Activated CD8-positive, alpha-beta memory T cell treated with anti-CD3 and anti-CD28 coated beads for 4 hours (primary cell): ENCODE measurements at places on chromosomes 3 and 15.

- DNase-seq, result no peak
Measured at GRCh38 chr3:159844801-159845261, 143.8 kb upstream of the IL12A start.

- no peak for DNase-seq
Measured at GRCh38 chr15:93028111-93028631, 60.8 kb downstream of the RGMA start.

- no peak for DNase-seq
Measured at GRCh38 chr15:60392601-60392985, 5.2 kb downstream of the ANXA2 start.

DNA sequence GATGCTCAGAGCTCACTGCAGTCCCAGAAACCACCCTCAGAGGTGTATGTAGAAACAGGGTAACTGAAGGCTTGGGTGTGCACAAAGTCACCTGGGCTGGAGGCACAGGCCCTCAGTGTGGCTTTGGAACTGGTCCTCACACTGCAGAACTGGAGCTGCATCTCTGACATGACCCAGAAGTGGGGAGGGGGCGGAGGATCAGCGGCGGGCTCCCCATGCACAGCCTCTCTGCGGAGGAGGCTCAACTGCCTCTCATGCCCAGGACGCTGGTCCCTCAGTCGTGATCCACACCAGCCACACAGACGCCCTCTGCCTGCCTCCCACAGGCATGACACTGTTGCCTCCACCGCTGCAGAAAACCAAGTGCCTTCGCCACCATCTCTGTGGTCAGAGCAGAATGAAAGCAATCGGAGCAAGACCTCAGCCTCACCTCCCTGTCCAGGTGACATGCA is 73.7 kb downstream of the TM2D3 start:
- DNase-seq, result no peak

DNA sequence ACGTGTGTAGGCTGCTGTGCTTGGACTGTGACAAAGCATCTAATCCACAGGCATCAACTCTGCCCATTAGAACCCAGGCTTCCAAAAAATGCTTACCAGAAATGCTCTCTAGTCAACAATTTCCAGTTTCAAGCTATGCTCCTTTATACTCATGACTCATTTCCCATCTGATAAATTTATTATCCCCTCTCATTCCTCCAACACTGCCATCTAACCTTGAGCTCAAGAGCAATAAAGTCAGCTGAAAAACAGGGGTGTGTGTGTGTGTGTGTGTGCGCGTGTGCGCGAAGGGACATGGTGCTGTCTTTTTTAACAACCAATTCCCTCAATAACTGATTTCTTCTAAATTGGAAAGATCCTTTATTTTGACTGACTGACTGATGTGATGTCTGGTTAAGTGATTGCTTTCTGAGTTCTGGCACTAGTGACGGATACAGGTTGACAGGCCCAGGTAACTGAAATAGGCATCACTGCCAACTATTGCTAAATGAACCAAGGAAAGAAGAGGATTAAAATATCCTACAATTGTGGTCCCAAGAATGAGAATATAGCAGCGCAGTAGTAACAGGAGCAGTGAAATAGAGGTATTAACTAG is 405.5 kb downstream of the ZNF385D start:
- DNase-seq, result no peak

GRCh38 chr3:137988982-137989381 is 21.0 kb upstream of the CLDN18 start:
- no peak for DNase-seq

DNA sequence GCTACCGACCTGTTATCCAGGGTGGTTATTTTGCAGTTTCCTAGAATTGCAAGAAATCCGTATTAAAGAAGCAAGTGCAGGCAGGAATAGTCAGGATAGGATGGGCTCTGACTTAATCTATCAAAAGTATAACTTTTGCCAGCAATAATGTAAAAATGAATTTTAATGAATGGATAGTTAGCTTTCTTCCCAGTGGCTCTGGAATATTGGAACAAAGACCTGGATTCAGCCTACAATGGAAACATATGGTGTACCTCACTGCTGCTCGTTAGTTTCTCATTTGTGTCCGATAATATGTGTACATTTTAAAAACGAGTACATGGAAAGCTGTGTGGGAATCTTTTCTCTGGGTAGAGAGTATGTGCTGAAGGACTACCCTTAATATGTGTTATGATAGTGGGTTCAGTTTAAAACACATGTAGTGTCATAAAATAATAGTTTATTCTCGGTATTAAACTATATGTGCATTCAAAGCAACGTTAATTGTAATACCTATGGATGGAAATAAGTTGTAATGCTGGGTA is 805 bp downstream of the SERPINI1 start:
- no peak for DNase-seq

GRCh38 chr15:63801171-63801570 is 32.6 kb downstream of the HERC1 start:
- DNase-seq, result no peak

- peak; percentile 62 for DNase-seq
Measured at GRCh38 chr3:149129326-149130205, at the start of gene HPS3. Gene HPS3, plus strand, starts transcription at chr3:149129638. Its CDS starts 86 bp downstream, at chr3:149129724.

DNA sequence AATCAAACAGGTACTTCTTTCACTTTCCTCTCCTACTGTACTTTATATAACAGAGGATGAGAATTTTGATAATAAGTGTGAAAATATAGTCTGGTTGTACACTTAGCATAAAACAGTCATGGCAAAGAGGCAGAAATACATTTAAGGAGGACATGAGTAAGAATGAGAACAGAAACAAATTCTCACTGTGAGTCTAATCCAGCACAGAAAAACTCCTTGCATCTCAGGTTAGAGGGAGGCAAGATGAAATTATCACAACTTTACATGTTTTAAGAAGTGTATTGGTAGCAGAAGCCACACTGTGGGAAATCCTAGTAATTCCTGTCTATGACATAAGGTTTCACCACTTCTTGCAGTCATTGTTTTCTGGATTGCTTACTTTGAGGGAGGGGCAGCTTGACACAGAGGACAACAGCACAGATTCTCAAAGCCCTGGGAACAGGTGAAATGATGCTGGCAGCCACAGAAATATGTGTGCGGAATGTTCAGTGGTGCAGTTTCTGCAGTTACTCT is 733.6 kb upstream of the GBE1 start:
- DNase-seq, result no peak

DNA sequence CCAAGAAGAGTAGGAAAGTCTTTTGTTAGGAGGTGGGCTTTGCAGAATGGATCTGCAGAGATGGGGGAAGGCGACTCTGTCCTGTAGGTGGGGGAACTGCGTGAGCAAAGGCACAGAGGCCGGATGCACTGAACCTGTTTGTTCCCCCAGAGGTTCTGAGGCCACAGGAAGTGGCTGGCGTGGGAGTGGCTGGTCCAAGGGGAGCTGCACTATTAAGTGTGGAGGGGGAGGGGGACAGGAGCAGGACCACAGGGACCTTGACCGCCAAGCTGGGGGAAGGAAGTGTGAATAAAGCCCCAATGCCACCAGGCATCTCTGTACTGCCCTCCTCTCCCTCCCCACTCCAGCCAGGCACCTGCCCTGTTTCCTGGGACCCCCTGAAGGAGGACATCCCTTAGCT is 51.8 kb downstream of the CYP11A1 start:
- DNase-seq, result no peak

DNA sequence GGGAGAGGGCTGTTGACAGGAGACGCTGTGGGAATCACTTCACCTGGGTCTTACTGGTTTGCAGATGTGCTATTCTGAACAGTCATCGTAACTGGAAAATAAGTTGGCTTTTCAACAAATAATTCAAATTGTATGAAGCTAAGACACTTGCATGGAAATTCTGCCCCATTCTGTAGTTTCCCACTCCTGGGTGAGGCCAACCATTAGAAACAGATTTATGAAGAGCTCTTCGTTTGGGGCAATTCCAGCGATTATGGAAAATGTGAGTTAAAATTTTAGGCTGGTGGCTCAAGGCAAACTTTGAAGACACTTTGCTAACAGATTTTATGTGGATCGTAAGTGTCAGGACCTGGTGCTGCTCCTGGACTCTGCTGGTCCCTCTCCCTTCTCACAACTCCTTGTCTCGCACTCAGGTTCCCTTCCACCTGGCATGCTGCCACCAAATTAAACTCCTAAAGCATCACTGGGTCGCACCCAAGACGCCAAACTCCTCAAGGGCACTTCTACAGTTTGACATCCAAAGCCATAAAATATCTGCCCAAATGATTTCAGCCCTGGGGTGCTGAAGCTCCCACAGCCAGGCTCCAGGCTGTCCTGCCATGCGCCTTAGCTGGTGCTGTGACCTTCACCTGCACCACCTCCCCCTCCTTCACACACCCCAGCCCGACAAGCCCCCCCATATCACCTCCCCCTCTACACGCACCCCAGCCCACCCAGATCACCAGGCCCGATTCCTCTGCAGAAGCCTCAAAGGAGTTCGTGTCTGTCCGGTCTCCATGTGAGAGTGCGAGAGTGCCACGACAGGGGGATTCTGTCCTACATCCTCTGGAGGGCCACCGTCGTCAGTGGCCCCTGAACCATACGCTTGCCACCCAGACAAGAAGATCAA is 138.4 kb downstream of the NSMCE3 start:
- no peak for DNase-seq

DNA sequence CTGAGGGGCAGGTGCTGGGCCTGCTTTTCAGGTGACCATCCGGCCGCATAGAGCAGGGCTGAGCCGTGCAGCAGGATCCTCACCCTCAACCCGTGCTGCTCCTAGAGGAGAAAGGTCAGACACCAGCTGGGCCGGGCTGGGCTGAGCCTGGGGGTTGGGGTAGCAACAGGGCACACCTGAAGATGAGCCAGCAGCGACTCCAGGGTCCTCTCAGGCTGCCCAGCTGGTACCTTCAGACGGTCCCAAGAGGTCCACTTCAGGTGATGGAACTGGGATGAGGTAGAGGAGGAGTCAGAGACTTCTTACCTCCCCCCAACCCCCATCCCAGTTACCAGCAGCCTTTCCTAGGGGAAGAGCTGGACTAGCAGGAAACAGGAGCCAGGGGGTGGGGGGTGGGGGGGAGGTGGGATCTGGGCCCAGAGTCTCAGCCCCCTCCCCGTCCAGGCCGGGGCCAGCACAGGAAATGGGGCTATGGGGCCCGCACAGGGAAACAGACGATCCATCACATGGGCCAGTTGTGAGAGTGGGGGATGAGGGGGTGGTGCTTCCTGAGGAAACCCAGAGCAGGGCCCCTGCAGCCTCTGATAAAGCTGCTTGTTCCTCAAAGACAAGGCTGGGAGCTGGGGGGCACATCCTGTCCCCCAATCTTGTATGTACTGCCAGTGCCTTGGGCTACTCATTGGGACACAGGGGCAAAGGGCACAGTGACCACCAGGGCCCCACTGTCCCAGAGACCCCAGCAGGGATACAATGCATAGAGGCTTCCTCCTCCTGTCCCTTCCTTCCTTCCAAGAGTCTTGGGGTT is 3.0 kb downstream of the INKA1 start:
- DNase-seq, result no peak

- DNase-seq, result no peak
Measured at GRCh38 chr3:61901496-61901895, 340.1 kb downstream of the PTPRG start.

- DNase-seq, result no peak
Measured at GRCh38 chr15:34233614-34234013, 8.8 kb downstream of the EMC4 start.

DNA sequence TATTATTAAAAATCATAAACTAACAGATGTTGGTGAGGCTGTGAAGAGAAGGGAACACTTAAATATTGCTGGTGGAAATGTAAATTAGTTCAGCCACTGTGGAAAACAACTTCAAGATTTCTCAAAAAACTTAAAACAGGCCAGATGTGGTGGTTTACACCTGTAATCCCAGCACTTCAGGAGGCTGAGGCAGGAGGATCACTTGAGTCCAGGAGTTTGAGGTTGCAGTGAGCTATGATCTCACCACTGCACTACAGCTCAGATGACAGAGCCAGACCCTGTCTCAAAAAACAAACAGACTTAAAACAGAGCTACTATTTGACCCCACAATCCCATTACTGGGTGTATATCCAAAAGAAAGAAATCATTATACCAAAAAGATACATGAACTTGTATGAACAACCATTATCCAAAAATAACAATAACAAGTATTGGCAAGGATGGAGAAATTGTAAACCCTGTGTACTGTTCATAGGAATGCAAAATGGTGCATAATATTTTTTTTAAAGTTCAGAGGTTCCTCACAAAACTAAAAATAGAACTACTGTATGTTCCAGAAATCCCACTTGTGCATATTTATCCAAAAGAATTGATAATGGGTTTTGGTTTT is 25.5 kb downstream of the ZNF148 start:
- no peak for DNase-seq

DNA sequence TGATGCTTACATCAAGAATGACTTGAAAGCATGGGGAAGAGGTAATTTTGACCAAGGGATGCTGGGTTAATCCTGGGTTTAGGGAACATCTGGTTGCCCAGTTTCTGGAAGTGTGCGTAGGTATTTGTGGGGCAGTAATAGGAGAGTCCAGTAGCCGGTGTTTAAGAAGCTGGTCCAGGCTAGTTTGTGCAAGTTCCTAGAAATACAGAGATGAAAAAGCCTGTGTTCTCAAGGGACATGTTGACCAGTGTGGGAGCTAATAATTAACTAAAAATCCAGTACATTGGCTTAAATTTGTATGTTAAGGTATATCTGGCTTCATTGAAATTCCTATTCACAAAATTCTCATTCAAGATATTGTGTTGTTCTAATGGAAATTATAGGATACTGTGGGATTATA is 51.2 kb downstream of the UBE2E2 start:
- no peak for DNase-seq

DNA sequence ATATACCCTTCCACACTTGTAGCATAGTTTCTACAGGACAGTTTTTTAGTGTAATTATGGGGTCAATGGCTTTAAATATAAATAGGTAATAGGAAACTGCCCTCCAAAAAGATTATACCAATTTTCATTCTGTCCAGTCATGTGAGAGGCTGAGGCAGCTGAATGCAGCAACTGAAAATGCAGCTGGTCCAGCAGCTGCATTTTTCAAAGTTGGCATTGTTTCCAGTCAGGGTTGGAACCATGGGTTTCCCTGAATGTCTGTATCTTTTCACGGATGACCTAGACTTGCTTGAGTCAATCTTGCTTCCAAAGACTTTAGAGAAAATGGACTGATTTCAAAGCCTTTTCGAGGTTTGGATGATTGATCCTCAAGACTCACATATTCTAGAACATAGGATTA is 9.9 kb upstream of the KNL1 start:
- no peak for DNase-seq

GRCh38 chr15:48940508-48940907 is 23.2 kb downstream of the SHC4 start:
- no peak for DNase-seq

DNA sequence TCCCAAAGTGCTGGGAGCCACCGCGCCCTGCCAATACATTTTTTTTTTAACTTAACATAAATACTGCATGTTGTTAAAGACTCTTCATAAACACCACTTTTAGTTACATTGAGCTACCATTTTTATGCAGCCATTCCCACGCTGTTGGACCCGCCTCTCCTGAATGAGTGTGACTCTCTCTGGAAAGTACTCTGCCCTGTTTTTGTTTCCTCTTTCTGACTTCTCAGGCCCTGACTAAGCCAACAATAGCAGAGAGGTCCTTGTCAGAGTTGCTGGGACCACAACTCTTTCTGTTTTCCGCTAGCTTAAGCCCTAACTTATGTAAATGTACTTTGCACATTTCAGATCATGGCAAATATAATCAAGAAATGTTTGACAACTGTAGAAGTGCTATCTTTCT is 35.2 kb downstream of the PARP15 start:
- no peak for DNase-seq
